Activated CD4-positive, alpha-beta T cell treated with anti-CD3 and anti-CD28 coated beads, Interleukin-10, Interleukin-2, amounts not matched to agents 100 ng/mL and 50 ng/mL, durations not matched to agents 16 hours and 8 hours (primary cell): ENCODE measurements at places on chromosomes 3 and 15.

- DNase-seq = no peak
These were observed 79.2 kb upstream of the KLF13 start for GRCh38 chr15:31247404-31247803.

DNA sequence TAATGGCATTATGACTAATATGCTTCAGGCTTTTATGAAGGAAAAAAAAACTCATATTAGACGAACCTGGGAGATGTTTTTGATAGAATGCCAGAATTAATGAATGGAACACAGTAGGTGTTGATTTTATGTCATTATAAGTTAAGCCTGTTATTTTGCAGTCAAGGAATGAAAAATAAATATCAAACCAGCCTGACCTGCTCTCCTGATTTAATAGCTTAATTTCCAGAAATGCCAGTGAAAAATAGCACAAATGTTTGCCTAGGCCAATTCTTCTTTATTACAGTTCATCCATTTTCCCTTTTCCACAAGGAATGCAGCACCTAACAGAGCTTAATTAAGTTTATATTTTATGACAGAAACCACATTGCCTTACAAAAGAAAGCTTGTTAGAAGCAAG is 292.0 kb downstream of the TBL1XR1 start:
- DNase-seq = no peak

DNA sequence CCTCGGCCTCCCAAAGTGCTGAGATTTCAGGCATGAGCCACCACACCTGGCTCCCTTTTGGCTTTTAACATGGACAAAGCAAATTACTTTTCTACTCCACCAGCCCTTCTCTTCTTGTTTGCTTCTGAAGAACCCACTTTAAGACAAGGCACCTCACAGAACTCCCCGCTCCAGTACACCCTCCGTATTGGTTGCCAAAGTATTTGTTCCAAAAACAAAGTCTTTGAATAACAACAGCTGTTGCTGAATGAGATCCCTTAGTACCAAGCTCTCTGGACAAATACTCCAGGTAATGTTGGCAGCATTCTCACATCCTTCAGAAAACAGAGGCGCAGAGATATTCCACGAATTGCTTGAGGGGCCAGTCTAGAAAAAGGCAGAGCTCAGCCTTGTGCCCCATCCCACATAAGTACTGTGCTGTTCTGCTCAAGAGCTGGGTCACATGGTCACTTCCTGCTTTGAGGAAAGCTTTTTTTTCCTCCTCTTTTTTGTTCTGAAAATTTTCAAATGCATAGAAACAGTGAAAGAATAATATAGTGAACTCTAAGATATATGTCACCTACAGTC is 7.3 kb upstream of the CHCHD6 start:
- no peak for DNase-seq

DNA sequence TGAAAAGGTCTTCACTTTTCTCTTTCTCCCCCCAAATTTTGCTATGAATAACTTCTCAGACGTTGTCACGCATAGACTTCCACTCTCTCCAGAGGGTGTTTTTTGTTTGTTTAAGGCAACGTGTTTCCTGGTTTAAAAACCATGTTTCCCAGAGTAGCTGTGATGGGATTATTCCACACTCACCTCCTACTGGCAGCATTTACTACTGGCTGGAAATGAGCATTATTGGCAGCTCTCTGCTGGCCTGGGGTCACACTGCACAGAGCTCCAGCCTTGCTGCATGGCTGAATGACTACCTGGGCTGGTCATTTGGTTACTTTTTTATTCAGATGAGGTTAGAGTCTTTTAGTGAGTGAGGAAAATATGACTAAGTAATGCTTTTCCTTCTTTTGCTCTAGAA is 65.2 kb downstream of the RARB start:
- DNase-seq = no peak

GRCh38 chr3:41198046-41198445 is 1.3 kb upstream of the CTNNB1 start:
- DNase-seq = no peak

- DNase-seq = no peak
These were observed 128.9 kb downstream of the KLF13 start for GRCh38 chr15:31455499-31455898.

GRCh38 chr15:51135276-51135675 is 40.6 kb upstream of the TNFAIP8L3 start:
- DNase-seq = no peak
